ENCODE measurements at places on chromosomes 11 and 22.

- no peak for DNase-seq
These were observed 17.7 kb downstream of the DNAJC24 start for GRCh38 chr11:31387379-31387778.

GRCh38 chr22:50271519-50271970 lies 1.4 kb upstream of the MAPK11 start:
- DNase-seq = no peak

- DNase-seq = no peak
These were observed 21.6 kb upstream of the CSNK1E start for GRCh38 chr22:38338772-38339379.

DNA sequence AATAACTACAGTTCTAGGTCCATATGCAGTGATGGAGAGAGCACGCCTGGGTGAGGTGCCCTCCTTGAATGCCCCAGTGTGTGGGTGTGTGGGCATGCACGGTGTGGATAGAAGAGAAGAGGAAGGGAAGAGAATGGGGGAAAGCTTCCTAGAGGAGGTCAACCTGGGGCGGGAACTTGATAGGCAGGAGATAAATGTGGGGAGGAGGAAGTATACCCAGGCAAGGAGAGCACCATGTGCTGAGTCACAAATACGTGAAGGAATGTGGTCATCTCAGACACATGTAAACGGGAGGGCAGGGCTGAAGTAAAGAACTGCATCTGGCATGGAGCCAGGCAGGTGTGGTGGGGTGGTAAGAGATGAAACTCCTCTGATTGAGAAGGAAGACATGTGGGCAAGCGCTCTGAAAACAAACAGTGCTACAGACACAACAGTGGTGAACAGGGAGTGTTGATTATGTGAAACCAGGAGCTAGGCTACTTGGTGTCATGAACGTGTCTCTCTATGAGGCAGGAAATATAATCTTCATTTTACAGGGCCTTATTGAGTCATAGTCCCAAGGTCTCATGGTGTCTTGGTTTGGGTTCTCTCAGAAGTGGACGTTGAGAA lies 61.5 kb upstream of the EED start:
- DNase-seq = peak; percentile 15

GRCh38 chr11:29227811-29228210 lies 789.0 kb downstream of the KCNA4 start:
- no peak for DNase-seq

- no peak for DNase-seq
These were observed 26.8 kb downstream of the RPL3 start for GRCh38 chr22:39292561-39293074.
